ENCODE measurements at places on chromosomes 3 and 15.

DNA sequence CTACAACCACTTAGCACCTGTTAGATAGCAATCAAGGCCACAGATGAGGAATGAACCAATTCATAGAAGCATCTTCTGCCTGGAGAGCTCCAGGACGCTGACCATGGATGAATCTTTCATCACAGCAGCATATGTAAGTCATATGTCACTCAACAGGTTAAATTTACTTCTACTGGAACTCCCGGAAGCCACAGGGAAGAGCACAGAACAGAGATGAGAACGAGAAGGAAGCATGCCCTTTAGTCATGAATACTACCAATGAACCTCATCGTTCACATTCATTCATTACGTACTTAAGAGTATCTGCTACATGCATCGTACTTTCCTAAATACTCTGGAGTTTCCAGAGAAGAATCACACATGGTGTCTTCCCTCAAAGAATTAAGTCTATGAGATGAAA, 192.8 kb downstream of the STT3B start:
- DNase-seq, result no peak

GRCh38 chr3:133295944-133296917, 103.6 kb upstream of the BFSP2 start:
- DNase-seq, result no peak

DNA sequence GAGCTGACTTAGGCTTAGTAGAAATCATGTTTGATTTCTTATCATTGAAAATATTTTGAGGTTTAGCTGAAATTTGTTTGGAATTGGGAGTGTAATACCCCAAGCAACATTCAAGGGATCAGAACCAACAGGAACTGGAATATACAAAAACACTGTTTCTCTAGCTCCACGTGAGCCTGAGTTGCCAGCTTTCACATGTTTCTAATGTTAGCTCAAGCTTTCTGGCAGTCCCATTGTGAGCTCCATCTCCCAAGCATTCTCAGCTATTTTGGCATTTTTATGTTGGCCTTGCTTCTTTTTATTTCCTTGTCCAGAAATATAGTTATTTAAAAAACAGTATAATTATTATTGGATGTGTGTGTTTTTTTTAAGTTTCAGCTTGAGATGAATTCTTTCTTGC, 427.1 kb upstream of the DPH6 start:
- DNase-seq, result no peak

DNA sequence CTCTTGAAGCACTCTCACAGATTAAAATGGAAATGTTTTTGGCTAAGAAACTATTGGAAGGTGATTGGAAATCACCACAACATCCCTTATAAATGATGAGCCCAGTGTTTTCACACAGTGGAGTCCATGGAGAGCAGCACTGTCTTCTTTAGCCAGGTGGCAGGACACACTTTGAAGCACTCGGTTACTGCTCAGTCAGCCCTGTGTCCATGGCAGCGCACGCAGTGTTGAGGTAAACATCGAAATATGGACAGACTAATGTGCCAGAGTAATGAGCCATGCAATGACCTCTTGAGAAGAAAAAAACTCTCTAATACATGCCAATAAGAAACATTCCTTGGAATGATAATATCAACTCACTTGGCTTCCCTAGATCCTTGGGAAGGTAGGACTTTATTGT, 66.6 kb downstream of the TGFBR2 start:
- no peak for DNase-seq

DNA sequence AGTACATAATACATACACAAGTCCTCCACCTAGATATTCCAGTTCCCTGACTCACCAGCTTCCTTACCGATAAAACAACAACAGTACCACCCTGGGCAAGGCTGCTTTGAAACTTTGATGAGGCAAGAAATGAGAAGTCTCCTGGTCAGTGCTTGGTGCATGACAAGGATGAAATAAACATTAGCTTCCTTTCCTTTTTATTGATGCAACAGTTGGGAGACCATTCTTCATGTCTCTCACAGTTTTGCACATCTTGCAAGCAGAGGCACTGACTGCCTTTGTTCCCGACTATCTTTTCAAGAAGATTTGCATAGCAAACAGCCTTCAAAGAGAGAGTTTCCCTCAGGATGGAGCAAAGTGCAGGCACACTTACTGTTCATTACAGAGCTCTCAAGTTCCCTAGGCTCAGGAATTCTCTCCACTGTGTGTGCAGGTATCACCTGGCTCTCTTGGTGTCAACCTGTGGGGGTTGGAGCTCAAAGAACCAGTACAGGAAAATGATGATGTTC, 65.2 kb downstream of the MYLK start:
- DNase-seq, result peak; percentile 41

DNA sequence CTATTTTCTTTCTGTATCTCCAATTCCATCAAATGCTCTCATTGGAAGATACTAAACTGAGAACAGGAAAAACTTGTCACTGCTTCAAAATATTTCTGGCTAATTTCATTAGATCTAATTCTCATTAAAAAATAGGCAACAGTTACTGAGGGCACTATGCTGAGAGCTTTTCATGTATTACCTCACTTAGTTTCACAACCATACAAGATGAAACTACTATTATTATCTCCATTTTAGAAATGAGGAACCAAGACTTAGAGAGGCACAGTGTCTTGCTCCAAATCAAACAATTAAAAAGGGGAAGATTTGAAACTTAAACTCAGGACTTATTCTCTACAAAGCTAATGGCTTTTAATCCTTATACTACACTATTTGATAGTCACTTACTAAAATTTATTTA, 7.2 kb upstream of the OTOL1 start:
- no peak for DNase-seq

DNA sequence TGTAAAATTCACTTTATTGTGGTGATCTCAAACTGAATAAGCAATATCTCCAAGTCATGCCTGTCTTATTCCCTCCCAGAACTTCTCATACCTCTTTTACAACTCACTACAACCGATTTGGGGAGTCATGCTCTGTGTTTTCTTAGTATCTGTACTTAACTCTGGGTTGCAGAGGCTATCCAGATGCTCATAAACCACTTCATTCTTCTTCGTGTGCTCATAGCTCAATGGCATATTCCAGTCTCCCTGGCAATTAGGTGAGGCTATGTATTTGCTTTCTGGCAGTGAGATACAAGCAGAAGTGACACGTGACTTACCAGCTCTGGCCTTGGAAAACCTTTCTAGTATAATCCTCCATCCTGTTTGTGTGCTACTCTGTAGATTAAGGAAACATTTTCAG, 360.9 kb downstream of the ZNF385D start:
- peak; percentile 32 for DNase-seq

DNA sequence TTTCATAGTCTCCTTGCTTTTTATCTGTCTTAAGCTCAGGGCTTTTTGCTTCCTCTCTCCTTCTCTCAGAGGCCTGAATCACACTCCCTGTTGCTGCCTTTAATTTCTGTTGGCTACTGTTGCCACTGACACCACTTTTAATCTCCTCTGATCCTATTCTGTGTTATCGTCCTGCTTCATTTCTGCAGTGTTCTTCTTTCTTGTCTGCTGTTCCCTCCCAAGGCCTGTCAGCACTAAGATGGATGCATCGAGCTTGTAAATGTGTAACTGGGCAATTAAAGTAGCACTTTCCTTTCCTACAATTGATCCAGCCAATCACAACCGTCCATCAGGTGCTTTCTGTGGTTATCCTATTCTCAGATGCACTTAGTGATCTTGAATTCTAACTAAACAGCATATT, 71.3 kb upstream of the VEPH1 start:
- DNase-seq, result no peak

DNA sequence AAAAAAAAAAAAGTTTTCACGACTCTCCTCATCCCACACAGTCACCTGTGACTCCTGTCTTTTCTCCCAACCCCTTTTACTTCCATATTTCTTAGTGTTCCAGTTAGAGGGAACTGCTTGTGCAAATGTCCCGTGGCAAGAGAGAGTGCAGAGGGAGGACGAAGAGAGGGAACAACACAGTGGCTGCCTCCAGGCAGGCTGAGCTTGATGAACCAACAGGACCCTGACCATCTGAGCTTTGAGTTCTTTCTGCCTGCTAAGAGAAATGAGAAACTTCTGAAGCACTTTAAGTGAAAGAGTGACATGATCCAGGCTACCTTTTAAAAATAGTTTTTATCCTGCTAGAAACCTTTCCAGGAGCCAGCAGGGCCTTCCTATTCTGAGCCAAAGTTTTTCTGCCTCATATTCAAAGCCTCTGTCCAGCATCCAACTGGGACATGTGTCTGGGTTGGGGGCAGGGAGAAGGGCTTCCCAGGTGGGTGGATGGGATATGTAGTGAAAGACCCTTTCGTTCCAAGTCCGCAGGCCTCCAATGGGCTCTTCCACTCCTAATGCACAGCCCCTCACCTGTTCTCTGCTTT, 239.9 kb downstream of the OPA1 start:
- no peak for DNase-seq

- no peak for DNase-seq
These were observed 3.7 kb upstream of the CCK start for GRCh38 chr3:42269647-42270046.

- no peak for DNase-seq
These were observed 1505.7 kb upstream of the CADM2 start for GRCh38 chr3:83453056-83453455.

GRCh38 chr3:102530415-102531181, 95.8 kb downstream of the ZPLD1 start:
- DNase-seq, result peak; percentile 16

- DNase-seq, result no peak
These were observed 117.5 kb downstream of the LRRC28 start for GRCh38 chr15:99368743-99369142.

GRCh38 chr15:85473455-85473854, 93.1 kb downstream of the AKAP13 start:
- no peak for DNase-seq

DNA sequence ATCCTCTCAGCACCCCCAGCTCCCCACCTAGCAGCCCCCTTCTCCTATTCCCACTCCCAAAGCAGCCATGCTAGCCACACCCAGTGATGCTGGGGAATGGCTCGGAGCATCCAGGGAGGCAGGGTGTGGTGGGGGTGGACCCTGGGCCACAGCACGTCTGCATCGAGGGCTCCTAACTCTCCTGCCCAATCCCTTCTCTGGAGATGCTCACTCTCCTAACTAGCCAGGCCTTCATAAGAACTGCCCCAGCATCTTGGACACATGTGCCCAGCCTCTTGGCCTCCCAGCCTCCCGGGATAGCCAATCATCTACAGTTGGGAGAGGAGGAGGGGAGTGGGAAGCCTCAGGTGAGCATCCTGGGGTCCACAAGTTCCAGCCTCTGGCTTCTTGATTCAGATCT, 2.7 kb downstream of the PCBP4 start:
- DNase-seq, result no peak

DNA sequence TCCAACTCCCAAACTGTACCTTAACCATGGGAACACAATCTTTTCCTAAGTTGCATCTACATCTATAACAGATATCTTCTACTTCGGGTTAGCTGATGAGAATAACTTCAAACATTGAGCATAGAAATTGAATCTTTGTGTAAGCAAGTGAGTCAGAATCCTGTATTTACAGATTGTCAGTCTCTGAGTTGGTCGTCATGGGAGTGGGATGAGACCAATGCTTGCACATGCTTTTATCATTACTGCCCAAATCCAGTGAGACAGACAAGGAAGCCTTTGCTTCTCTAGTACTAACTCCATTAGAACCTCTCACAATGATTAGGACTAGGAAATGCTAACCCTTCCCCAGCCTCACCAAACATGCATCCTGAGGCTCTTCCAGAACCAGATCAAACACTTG, 587.1 kb upstream of the ZNF717 start:
- no peak for DNase-seq

- peak; percentile 74 for DNase-seq
These were observed 70.5 kb upstream of the KLHL25 start for GRCh38 chr15:85865070-85865684.

GRCh38 chr3:25291481-25291905, 136.6 kb upstream of the RARB start:
- DNase-seq, result peak; percentile 16

DNA sequence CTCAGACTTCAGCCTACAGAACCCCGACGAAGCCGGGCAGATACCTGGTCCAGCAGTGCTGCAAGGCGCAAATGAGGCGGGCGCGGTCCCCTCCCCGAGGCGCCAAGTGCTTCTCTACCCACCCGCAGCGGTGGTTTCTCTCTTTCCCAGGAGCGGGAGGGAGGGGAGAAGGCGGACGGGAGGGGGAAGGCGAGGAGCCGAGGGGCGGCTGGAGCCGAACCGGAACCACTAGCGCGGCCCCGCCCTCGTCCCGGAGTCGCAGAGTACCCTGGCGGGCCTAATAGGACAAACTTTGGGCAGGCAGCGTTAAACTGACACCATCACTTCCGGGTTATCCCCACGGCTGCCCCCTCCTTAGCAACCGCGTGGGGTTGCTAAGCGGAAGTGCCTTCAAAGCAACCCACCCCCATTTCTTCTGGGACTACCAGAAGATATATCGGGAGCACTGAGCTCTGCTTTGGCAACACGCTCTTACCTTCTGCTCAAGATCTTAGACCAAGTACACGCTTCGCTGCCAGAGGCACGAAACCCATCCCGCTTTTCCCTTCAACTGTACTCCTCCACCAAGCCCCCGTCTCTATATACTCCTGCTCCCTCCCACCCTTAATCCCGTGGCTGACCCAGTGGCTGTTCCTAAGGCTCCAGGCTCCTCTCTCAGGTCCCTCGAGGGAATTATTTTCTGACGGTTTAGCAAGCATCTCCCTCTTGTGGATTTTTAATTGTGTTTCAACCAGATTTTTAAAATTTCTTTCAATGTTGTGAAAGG, at the start of gene CSNK1G1:
CSNK1G1 (minus strand) TSS at position 230 of the 766 bp plus-strand sequence. CDS start 55,674 bp downstream, outside the sequence.
- DNase-seq, result peak; percentile 98

GRCh38 chr3:13023971-13024764, 49.1 kb downstream of the IQSEC1 start:
- no peak for DNase-seq

- no peak for DNase-seq
These were observed 32.9 kb downstream of the ZNF621 start for GRCh38 chr3:40557575-40558161.

GRCh38 chr3:119810018-119810435, 28.1 kb downstream of the NR1I2 start:
- DNase-seq, result peak; percentile 23

- DNase-seq, result no peak
These were observed 57.2 kb downstream of the BFSP2 start for GRCh38 chr3:133457025-133457424.

DNA sequence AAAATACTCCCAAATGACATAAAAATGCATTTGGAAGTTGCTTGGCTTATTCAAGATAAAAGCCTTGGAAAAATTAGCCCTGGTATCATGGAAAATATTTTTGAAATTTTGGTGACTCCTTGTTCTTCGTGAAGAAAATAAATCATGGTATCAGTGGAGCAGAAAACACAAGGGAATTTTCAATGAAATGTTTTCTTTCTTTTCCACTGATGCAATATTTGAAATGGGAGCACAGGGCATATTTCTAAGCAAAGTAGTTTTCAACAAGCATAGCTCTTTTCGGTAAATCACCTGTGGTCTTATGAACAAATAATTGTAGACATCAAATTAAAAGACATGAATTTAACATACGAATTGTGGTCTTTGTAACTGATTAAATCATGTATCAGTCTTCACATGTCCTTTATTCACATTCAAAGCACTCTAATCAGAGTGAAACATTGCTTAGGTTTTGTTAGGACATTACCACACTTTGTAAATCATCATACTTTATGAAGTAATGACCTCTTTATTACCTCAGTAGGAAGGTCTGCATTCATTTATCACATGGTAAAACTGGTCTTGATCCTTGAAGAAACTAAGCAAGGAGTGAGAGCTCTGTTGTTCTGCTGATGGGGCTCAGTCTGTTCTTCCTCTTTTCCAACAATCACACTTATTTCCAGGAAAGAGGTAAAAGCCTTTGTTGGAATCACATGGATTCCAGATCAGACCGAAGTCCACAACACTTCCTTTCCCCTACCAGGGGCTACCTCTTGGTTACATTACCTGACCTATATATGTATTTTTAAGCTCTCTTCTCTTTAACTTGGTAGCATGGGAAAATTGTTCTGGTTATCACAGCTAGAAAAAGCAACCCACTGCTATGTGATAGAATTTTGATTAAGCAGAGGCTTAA, 413.5 kb upstream of the THBS1 start:
- DNase-seq, result no peak
